ENCODE measurements at places on chromosomes 7 and 10. TPM values are rescaled to one million over a fixed set of nuclear protein-coding genes. Genes with fewer than 3 reads are reported as not detected.

GRCh38 chr10:62619413-62619738 lies 185.1 kb upstream of the ADO start:
- DNase-seq, result no peak
- no peak overlapping the region for H3K27ac ChIP-seq
- H3K36me3 ChIP-seq, result no peaks in the 10 kb centered on the region
- peaks cover 3% of the 10 kb centered on the region for H3K27me3 ChIP-seq

DNA sequence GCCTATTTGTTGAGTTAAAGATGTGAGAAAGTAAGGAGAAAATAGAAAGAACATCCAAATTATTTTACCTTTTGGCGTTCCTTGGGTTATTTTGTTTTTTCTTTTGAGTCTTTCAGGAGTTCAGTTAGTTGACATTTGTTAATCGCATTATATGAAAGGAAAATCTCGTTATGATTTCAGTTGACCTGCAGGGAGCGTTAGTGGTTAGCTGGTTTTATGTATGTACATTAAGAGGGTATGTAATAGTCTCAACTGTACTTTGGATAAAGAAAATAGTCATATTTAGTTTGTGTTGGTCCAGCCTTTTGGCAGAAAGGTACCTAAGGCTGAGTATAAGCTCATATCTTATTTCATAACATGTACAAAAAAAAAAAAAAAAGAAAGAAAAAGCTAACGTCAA lies 4.0 kb downstream of the BMPER start:
- DNase-seq, result no peak
- peaks cover 38% of the 10 kb centered on the region for H3K27me3 ChIP-seq
- no peaks in the 10 kb centered on the region for H3K4me1 ChIP-seq
- no peak overlapping the region for H3K4me3 ChIP-seq
- no peaks in the 10 kb centered on the region for H3K36me3 ChIP-seq

GRCh38 chr10:97631098-97631497 lies 2.2 kb downstream of the MORN4 start:
- no peak overlapping the region for H3K4me3 ChIP-seq
- no peak overlapping the region for H3K27ac ChIP-seq
- H3K27me3 ChIP-seq, result peaks cover 4% of the 10 kb centered on the region
- no peak for DNase-seq
- peaks cover 15% of the 10 kb centered on the region for H3K4me1 ChIP-seq
- H3K36me3 ChIP-seq, result peaks cover 2% of the 10 kb centered on the region

DNA sequence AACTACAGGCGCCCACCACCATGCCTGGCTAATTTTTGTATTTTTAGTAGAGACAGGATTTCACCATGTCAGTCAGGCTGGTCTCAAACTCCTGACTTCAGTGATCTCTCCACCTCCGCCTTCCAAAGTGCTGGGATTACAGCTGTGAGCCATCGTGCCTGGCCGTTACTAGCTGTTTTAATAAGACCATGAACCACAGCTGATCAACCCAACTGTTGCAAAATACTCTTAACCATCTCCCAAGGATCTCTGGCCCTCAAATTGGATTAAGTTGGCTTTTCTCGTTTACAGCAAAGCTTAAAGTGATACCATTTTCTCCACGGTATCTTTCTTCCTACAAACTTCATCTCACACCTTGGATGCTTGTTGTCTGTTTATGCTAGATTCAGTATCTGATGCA lies 18.3 kb downstream of the ZFAND2A start:
- no peaks in the 10 kb centered on the region for H3K36me3 ChIP-seq
- H3K27ac ChIP-seq, result no peak overlapping the region
- H3K27me3 ChIP-seq, result no peaks in the 10 kb centered on the region
- H3K4me1 ChIP-seq, result peaks cover 7% of the 10 kb centered on the region
- no peak overlapping the region for H3K4me3 ChIP-seq

DNA sequence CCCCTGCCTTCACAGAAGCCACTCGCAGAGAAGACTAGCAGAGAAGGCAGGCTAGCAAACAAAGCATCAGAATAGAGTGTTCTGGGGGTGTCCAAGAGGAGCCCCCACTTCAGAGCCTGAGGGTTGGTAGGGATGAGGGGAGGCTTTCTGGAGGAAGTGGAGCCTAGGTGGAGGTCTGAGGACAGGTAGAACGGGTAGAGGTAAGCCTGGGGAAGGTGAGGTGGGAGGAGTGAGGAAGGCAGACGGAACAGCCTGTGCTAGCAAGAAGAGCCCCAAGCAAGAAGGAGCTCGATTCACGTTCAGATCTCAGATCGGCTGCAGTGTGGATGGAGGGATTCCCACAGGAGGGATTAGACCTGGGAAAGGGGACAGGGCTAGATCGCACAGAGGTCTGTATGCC lies 66.0 kb upstream of the DUSP5 start:
- H3K36me3 ChIP-seq, result peaks cover 2% of the 10 kb centered on the region
- H3K4me3 ChIP-seq, result no peak overlapping the region
- peaks cover 8% of the 10 kb centered on the region for H3K27me3 ChIP-seq
- H3K27ac ChIP-seq, result peak overlapping the region; percentile 4
- no peak for DNase-seq
- H3K4me1 ChIP-seq, result peaks cover 21% of the 10 kb centered on the region

GRCh38 chr10:102300278-102300843 lies 55.0 kb downstream of the GBF1 start:
- no peak for DNase-seq
- H3K27me3 ChIP-seq, result no peaks in the 10 kb centered on the region
- H3K36me3 ChIP-seq, result no peaks in the 10 kb centered on the region

GRCh38 chr7:103594186-103594585 lies 148.2 kb upstream of the SLC26A5 start:
- no peaks in the 10 kb centered on the region for H3K36me3 ChIP-seq
- peaks cover 5% of the 10 kb centered on the region for H3K27me3 ChIP-seq
- H3K27ac ChIP-seq, result no peak overlapping the region
- H3K4me3 ChIP-seq, result no peak overlapping the region
- DNase-seq, result no peak
- H3K4me1 ChIP-seq, result no peaks in the 10 kb centered on the region

DNA sequence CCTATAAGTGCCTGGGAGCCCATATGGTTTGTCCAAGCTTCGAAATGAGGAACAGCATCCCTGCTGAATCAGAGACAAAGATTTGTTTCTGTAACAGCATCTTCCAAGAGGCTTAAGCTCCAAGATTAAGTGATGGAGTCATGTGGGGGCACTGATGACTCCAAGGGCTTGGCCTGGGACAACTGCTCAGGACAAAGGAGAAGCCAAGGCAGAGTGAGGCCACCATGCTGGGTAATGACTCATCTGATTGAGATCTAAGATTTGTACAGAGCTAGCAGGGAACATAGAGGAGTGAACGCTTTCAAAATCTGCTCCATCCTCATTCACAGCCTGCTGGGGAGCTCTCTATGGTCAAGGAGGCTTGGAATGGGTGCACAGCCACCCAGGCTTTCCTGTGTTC lies 49.3 kb downstream of the C10orf120 start:
- peaks cover 32% of the 10 kb centered on the region for H3K27me3 ChIP-seq
- H3K27ac ChIP-seq, result no peak overlapping the region
- DNase-seq, result no peak
- no peaks in the 10 kb centered on the region for H3K36me3 ChIP-seq
- no peak overlapping the region for H3K4me3 ChIP-seq

- H3K36me3 ChIP-seq, result peaks cover 34% of the 10 kb centered on the region
- no peak for DNase-seq
- no peaks in the 10 kb centered on the region for H3K27me3 ChIP-seq
- H3K4me1 ChIP-seq, result no peaks in the 10 kb centered on the region
- H3K4me3 ChIP-seq, result no peak overlapping the region
- peak overlapping the region; percentile 5 for H3K27ac ChIP-seq
Measured at GRCh38 chr10:100489396-100489795, 26.6 kb downstream of the WNT8B start.

DNA sequence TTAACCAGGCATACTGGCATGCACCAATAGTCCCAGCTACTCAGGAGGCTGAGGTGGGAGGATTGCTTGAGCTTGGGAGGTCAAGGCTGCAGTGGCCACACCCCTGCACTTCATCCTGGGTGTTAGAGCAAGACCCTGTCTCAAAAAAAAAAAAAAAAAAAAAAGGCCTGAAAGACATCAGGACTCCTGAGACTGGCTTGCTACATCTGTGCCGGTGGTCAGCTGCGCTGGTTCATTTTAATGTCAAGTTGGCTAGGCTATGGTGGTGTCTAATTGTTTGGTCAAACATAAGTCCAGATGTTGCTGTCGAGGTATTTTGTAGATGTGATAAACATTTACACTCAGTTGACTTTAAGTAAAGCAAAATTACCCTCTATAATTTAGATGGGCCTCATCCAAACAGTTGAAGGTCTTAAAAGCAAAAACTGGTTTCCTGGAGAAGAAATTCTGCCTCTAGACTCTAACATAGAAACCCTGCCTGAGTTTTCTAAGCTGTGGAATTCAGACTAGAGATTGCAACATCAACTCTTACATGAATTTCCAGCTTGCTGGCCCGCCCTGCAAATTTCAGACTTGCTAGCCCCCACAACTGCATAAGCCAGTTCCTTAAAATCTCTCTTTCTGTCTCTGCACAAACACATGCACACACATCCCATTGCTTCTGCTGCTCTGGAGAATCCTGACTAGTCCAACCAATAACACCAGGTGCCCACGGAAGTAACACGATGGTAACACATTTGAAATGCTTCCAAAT lies 18.2 kb downstream of the MYOF start:
- DNase-seq, result no peak
- no peak overlapping the region for H3K4me3 ChIP-seq
- H3K27me3 ChIP-seq, result peaks cover 5% of the 10 kb centered on the region
- H3K36me3 ChIP-seq, result no peaks in the 10 kb centered on the region

GRCh38 chr10:122461367-122461728 lies at the start of gene HTRA1:
Gene HTRA1 (plus strand): TSS chr10:122461553. CDS start chr10:122461653, 100 bp downstream.
- no peak within 1 kb of the TSS for H3K27ac ChIP-seq
- peaks cover 16% of the 10 kb centered on the region for H3K4me1 ChIP-seq

GRCh38 chr7:85224171-85224570 lies 37.3 kb upstream of the SEMA3D start:
- H3K4me3 ChIP-seq, result no peak overlapping the region
- H3K27ac ChIP-seq, result no peak overlapping the region
- DNase-seq, result no peak
- H3K27me3 ChIP-seq, result no peaks in the 10 kb centered on the region

- DNase-seq, result no peak
- H3K4me3 ChIP-seq, result no peak overlapping the region
- no peaks in the 10 kb centered on the region for H3K27me3 ChIP-seq
- H3K36me3 ChIP-seq, result peaks cover 33% of the 10 kb centered on the region
- peaks cover 19% of the 10 kb centered on the region for H3K4me1 ChIP-seq
Measured at GRCh38 chr10:98226508-98227144, 41.4 kb downstream of the LOXL4 start.

DNA sequence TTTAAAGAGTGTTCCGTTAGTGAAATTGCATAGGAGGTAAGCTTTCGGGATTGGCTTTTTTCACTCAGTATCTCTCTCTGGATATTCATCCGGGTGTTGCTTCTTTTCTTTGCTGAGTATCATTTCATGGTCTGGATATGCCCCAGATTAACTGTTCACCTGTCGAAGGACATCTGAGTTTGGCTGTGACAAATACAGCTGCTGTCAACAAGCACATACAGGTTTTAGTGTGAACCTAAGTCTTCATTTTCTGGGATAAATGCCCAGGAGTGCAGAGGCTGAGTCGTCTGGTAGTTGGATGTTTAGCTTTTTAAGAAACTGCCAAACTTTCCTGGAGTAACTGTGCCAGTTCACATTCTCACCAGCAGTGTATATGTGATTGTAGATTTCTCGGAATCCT lies 5.6 kb downstream of the DOCK1 start:
- no peak overlapping the region for H3K27ac ChIP-seq
- H3K4me1 ChIP-seq, result no peaks in the 10 kb centered on the region
- H3K4me3 ChIP-seq, result no peak overlapping the region
- H3K36me3 ChIP-seq, result no peaks in the 10 kb centered on the region
- H3K27me3 ChIP-seq, result peaks cover 2% of the 10 kb centered on the region
- DNase-seq, result no peak

DNA sequence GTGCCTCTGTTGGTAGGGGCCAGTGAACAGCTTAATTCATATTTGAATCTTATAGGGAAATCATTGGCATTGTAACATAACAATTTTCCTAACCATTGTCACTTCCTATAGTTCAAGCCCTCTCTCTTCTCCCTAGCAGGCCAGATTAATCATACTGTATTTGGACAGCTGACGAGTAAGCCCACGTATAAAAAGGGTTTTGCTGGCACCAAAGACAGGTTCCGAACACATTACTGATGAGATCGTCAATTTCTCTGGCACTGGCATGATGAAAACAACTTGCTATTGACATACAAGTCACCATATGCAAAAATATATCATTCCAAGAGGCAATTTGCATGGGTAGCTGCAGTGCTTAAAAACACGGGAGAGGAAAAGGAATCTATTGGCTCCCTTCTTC lies 891.1 kb upstream of the AUTS2 start:
- H3K27ac ChIP-seq, result no peak overlapping the region
- no peaks in the 10 kb centered on the region for H3K4me1 ChIP-seq
- DNase-seq, result no peak

DNA sequence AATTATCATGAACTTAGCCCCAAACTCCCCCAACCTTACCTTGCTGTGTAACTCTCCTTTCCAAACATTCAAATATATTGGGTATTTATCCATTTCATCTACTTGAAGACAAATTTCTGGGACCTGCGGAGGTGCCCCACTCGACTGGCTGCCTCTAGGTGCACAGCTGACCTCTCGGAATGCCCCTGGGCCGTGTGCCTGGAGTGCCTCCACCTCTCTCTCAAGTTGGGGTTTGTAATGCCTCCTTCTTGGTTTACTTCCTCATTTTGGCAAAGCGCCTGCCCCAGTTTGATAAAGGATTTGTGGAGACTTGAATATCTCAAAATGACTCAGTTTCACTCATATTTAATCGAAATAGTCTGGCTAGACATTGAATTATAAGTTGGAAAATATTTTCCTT lies 16.6 kb downstream of the ZNF777 start:
- H3K27ac ChIP-seq, result no peak overlapping the region
- H3K27me3 ChIP-seq, result no peaks in the 10 kb centered on the region
- peaks cover 5% of the 10 kb centered on the region for H3K4me1 ChIP-seq
- DNase-seq, result no peak
- H3K4me3 ChIP-seq, result no peak overlapping the region

GRCh38 chr10:14580671-14581332 lies 193.9 kb downstream of the FAM107B start:
- DNase-seq, result no peak
- H3K36me3 ChIP-seq, result peaks cover 14% of the 10 kb centered on the region
- no peaks in the 10 kb centered on the region for H3K27me3 ChIP-seq
- H3K27ac ChIP-seq, result peak overlapping the region; percentile 94

- H3K36me3 ChIP-seq, result no peaks in the 10 kb centered on the region
- no peak within 1 kb of the TSS for H3K27ac ChIP-seq
- H3K4me1 ChIP-seq, result no peaks in the 10 kb centered on the region
- no peak for DNase-seq
Measured at GRCh38 chr7:16881844-16882243, at the start of gene AGR3. Gene AGR3 (minus strand): TSS chr7:16881983. CDS start chr7:16878618, 3,365 bp downstream.

CFAP69 gene
- total RNA-seq, result 0.77 TPM

HOXA10 gene
- total RNA-seq, result not detected

KAT6B gene
- 70.3 TPM for total RNA-seq

JAKMIP3 gene
- 0.16 TPM for total RNA-seq

OIT3 gene
- total RNA-seq, result not detected

PON1 gene
- total RNA-seq, result not detected

DGKI gene
- not detected for total RNA-seq

NKX2-3 gene
- not detected for total RNA-seq

SLC26A5 gene
- total RNA-seq, result not detected

NXPH1 gene
- not detected for total RNA-seq

TAS2R41 gene
- not detected for total RNA-seq

PSMC2 gene
- 73.5 TPM for total RNA-seq

DPYSL4 gene
- total RNA-seq, result 1.3 TPM

LIPM gene
- not detected for total RNA-seq

FAM24B gene
- 16.5 TPM for total RNA-seq

SPDYE16 gene
- total RNA-seq, result 0.69 TPM
